Glomerular endothelial cell (primary cell): ENCODE measurements at places on chromosomes 13 and 19. TPM values are rescaled to one million over a fixed set of nuclear protein-coding genes. Genes with fewer than 3 reads are reported as not detected.

- DNase-seq: no peak
Measured at GRCh38 chr13:107291875-107292274, 723.9 kb upstream of the ARGLU1 start.

DNA sequence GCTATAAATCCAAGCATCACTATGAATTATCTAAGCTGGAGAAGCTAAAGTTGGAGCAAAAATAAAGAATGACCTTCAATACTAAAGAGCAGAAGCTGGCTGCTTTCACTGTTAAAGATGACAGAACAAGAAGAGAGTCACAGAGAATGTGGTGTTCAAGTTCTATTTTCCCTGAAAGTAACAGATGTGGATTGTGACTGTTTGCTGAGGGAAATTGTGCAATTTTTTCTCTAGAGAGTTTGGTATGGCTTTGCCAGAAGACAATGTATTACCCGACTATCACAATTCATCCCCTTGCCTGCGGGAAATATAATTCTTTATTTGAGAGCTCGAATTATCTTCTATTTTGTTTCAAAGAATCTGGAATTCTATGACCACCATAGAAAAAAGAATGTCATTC lies 83.1 kb downstream of the TNFSF13B start:
- DNase-seq: no peak

DNA sequence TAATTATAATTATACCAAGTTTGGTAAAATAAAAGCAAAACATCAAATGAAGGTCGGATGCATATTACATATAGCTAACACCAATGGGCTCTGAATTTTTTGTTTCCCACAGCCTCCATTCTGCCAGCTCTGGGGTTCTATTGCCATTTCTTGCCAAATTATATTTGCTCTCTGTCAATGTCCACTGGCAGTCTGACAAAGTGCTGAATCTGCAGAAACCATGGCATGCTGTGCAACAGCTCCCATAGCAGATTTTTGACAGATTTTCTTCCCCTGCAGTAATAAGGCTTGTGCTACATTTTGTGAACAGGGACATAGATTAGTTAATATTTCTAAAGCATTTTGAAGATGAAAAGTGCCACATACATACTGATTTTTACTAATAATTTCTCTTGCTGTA lies 1102.1 kb downstream of the DIAPH3 start:
- DNase-seq: no peak

DNA sequence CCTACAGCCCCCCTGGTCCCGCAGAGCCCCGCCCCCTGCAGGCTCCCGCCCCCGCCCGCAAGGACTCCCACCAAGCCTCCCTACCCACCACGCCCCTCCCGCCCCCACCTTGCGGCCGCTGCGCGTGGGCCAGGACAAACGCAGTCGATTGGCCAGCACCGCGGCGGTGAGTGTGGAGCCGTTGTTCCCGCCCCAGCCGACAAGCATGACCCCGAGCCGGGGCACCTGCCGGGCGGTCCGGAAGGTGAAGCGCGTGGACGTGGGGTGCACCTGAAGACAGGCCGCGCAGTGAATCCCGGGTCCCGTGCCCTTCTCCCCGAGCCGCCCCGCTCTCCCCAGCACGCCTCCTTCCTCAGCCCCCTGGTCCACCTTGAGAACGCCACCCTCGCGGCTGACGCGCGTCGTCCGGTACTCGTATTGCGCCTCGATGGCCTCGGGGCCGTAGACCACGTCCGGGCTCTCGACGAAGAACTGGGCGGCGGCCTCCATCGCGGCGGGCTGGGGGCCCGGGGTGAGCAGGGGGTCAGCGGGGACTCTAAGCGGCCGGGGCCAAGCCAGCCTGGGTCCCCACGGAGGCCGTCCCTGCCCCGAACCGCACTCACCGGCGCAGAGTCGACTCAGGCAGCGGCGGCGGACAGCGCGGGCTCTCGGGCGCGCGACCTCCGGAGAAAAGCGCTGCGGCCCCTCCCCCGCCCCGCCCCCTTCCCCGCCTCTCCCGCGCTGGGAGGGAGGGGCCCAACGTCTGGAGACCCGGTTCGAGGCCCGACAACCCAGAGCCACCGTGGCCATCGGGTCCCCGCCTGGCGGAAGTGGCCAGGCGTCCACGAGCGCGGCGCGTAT lies at the start of gene ISYNA1:
TSS of gene ISYNA1 (minus strand) at position 643 of the 840 bp plus-strand sequence. CDS start at position 489, 154 bp downstream.
- DNase-seq: no peak

GRCh38 chr13:71727662-71728061 lies 139.3 kb downstream of the DACH1 start:
- no peak for DNase-seq

Gene NAPSA
- 0.10 and 0.70 TPM in 2 replicates for total RNA-seq

Gene C3
- 1.5 and 6.1 TPM in 2 replicates for total RNA-seq
